ENCODE measurements at places on chromosomes 16 and 17. TPM values are rescaled to one million over a fixed set of nuclear protein-coding genes. Genes with fewer than 3 reads are reported as not detected.

TEKT1 gene
- total RNA-seq, result not detected

PIK3R6 gene
- total RNA-seq, result not detected

ZNF750 gene
- not detected for total RNA-seq

PRAC2 gene
- not detected for total RNA-seq

ENPP7 gene
- not detected for total RNA-seq

ST6GALNAC2 gene
- 0.23 TPM for total RNA-seq

DHRS7C gene
- not detected for total RNA-seq

PRDM7 gene
- not detected for total RNA-seq

TMC8 gene
- not detected for total RNA-seq

TOX3 gene
- total RNA-seq, result not detected

MIEF2 gene
- total RNA-seq, result 12.4 TPM

GAS2L2 gene
- total RNA-seq, result 0.08 TPM

NHLRC4 gene
- total RNA-seq, result 1.4 TPM

PRM1 gene
- total RNA-seq, result not detected

ZSCAN10 gene
- total RNA-seq, result not detected

FLII gene
- total RNA-seq, result 357 TPM

NTN1 gene
- 0.08 TPM for total RNA-seq

CAPNS2 gene
- 0.12 TPM for total RNA-seq

HIGD1B gene
- not detected for total RNA-seq

TNFSF12 gene
- total RNA-seq, result 3.9 TPM

TNS4 gene
- not detected for total RNA-seq

PPL gene
- total RNA-seq, result 0.68 TPM

LIMD2 gene
- 1.1 TPM for total RNA-seq

KCNJ18 gene
- total RNA-seq, result not detected

NFE2L1 gene
- total RNA-seq, result 81.2 TPM

ENO3 gene
- total RNA-seq, result 2.7 TPM

OR3A3 gene
- not detected for total RNA-seq

AP2B1 gene
- 38.6 TPM for total RNA-seq

NF1 gene
- 35.4 TPM for total RNA-seq

CCL1 gene
- not detected for total RNA-seq

GCGR gene
- total RNA-seq, result not detected

KCNJ12 gene
- under 0.01 TPM for total RNA-seq

KRT25 gene
- total RNA-seq, result not detected

UMOD gene
- total RNA-seq, result not detected

TBX2 gene
- 3.5 TPM for total RNA-seq

HEATR9 gene
- total RNA-seq, result not detected

KCNH6 gene
- not detected for total RNA-seq

KCNAB3 gene
- total RNA-seq, result 0.15 TPM
